Activated T-cell treated with anti-CD3 and anti-CD28 coated beads, Interleukin-2, amount 50 U/mL, for 48 hours (primary cell): ENCODE measurements at places on chromosomes 3 and 15.
A peak's percentile ranks its signal among the peaks of the same experiment; 100 is the strongest.

DNA sequence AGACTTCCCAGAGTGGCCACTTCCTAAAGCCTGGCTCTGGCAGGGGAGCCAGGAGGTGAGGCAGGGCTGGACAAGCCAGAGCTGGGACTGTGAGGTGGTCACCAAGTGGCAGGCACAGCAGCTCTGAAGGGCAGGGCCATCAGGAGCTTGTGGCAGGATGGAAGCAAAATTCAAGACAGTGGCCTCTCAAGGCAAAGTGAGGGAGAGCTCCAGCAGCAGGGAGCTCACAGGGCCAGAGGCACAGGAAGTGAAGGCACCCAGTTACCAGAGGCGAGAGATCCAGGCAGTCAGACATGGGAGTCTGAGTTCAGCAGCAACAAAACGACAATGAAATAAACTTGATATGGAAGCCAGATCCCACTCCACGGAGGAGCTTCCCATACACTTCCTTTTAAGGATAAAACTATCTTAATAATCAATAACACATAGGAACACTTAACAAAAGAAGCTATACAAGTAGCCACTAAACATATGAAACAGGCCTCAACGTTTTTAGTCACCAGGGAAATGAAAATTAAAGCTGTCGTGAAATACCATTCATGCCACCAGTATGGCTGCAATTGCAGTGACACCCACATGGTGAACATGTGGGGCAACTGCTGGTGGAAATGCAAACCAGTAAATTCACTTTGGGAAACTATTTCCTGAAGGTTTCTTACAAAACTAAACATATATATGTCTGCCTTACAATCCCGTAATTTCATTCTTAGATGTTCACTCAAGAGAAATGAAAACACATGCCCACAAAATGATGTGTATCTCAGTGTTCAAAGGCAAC, 35.4 kb upstream of the TMEM158 start:
- DNase-seq = no peak

GRCh38 chr3:127690106-127690505, 17.4 kb downstream of the ABTB1 start:
- no peak for DNase-seq

DNA sequence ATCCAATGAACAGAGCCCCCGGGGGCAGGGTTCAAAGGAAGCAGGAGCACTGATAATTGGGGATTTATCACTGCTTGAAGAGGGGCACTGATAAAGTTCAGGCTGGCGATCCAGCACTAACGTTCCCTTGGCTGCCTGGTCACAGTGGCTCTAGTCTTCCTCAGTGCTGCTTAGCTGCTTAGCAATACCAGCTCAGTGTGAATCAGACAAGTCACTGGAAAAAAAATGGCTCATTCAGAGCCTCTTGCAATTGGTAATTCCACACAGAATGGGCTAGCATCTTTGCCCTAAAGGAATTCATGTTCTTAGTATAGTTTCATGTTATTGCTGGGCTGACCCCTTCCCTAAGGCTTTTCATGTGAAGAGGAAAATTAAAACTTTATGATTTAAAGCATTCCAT, 95.7 kb upstream of the SLC2A2 start:
- DNase-seq = no peak

GRCh38 chr15:49895347-49896223, 223.4 kb downstream of the ATP8B4 start:
- DNase-seq = no peak

DNA sequence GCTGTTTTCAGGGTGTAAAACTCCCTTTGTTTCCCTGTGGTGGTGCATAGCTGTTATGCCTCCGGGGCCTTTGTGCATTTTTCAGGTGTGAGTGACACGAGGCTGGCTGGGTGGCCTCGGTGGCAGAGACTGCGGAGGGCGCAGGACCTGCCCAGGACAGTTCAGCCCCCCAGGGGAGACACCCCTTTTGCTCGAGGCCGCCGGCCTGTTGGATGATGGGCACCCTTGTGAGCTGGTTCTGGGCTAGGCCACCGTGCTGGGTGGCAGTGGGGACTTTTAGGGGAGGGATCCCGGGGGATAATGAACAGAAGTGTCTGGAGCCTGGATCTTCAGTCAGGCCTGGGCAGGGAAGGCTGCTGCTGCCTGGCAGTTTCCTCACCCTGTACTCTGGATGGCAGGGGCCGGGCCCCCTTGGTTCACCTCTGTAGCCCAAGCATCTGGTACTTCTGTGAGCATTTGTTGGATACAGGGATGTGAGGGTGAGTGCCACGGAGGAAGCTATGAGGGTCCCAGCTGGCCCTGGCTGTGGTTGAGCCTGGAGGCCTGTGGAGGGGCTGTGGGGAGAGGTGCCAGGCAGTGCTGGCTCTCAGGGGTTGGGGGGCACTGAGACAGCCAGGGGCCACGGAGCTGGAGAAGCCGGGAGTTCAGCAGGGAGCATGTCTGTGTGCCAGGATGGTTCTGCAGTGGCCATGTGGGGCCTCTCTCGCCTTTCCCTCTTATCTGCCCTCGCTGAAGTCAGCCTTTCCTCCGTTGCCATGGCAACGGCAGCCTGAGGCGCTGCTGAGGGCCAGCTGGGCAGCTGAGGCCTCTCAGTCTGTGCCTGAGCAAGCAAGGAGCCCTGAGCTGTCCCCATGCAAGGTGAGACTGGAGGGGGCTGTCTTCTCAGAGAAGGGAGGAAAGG, 49.0 kb downstream of the KY start:
- DNase-seq = no peak

GRCh38 chr3:129182390-129183185, 1.1 kb downstream of the CNBP start:
- DNase-seq = peak; percentile 35

DNA sequence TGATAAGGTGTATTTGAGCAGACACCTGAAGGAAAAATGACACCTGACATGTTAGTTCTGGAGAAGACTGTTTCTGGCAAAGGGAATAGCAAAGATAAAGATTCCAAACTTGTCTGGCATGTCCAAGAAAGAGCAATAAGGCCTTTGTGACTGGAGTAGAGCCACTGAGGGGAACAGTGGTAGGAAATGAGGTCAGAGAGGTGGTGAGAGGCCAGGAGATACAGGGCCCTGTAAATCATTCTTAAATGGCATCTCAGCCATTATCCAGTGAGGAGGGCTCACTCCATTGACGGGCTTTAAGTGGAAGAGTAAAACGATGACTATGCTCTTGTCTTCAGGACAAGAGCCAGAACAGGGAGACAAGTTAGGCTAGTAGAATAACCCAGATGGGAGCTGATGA, 4.5 kb downstream of the SLC49A4 start:
- DNase-seq = no peak

- peak; percentile 26 for DNase-seq
These were observed 525.8 kb upstream of the PROK2 start for GRCh38 chr3:72310419-72311380.

DNA sequence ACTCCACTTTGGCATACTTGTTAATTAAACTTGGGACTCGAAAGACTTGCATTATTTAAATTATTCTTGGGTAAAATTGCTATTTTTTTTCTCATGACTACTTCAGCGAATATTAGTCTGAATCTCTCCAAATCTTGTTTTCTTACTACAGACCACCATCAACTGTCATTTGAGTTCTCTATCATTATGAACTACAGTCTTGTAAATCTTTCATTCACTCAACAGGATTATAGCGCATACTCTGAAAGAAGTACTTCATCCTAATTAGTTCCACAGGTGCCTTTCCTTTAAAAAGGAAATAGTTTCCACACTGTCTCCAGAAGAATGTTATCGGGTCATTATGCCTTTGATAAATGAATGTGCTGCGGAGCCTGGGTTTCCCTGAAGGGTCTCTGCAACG, 149.5 kb downstream of the NLGN1 start:
- DNase-seq = no peak

DNA sequence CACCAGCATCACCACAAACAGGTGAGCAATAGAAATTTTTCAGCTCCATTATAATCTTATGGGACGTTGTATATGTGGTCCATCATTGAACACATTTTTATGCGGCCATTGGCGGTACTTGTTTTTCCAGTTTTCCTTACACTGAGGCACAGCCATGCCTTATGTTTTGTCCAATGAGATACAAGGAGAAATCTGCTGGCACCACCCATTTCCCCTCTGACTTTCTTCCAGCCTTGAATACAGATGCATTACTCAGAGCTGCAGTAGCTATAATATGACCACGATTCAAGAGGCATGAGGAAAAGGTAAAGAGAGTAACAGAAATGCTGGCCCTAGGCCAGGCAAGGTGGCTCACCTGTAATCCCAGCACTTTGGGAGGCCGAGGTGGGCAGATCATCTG, 9.0 kb upstream of the PIK3R4 start:
- DNase-seq = no peak

DNA sequence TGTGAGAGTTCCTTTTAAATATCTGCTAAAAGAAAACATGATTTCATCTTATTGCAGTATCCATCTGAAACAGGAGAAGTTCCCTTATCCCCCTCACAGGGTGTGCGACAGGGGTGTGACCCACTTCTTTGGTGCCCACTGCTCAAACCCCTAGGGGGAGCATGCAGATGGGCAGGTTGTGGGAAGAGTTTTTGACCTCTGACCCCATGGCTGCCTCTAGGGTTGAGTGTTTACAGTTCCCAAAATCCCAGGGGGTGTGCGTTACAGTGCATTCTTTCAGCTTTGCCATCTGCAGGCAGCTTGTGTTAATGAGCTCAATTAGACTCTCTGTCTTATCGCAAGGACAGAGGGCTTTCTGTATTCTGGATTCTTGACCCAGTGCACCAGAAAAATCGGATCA, 443.2 kb upstream of the FRG2C start:
- DNase-seq = no peak

DNA sequence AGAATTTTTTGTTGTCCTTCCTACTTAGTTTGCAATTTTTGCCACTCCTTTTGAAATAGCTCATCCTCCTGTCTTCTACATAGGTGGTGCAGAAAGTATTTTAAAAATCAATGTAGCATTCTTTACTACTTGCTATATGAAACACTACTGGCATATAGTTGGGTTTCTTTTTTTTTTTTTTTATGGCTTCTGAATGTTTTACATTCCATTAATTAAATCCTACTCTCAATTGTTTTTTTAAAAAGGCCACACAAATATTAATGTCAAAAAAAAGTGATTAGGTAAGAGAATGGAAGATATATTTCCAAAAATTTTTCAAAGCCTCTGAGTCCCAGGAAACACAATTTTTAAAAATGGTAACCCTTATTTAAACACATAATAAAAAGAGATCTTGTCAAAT, 262.6 kb downstream of the MAGI1 start:
- no peak for DNase-seq

GRCh38 chr3:43316783-43317460, 30.6 kb downstream of the SNRK start:
- no peak for DNase-seq

DNA sequence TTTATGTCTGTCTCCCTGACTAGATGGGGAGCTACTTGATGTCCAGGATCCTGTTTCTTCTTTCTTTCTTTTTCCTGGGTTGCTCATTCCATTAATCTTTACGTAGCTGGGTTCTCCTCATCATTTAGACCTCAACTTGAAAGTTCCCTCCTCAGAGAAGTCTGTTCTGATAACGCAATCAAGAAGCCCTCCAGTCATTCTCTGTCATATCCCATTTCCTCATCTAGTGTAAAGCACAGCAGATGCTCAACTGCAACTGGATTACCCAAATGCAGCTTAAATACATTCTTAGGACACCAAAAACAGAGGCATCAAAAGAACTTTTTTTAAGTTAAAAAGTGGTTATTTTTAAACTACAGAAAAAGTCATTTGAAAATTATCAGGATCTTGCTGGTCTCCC, 51.7 kb upstream of the ST3GAL6 start:
- no peak for DNase-seq

DNA sequence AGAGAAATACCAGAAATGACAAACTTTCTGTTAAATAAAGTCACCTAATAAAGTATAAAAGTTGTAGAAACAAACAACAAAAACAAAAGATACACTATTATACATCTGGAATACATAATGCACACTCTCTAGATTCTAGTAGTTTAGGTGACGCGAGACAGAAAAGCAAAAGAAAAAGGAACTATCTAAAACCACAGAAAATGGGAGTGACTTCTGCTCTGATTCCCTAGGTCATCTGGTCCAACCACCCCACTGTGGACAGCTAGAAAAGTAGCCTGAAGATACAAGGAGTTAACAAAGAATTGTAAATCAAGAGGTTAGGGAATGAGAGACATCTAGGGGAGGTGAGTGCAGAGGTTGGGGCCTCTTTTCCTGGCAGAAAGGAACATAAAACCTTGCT, 39.1 kb downstream of the DHX36 start:
- DNase-seq = no peak

DNA sequence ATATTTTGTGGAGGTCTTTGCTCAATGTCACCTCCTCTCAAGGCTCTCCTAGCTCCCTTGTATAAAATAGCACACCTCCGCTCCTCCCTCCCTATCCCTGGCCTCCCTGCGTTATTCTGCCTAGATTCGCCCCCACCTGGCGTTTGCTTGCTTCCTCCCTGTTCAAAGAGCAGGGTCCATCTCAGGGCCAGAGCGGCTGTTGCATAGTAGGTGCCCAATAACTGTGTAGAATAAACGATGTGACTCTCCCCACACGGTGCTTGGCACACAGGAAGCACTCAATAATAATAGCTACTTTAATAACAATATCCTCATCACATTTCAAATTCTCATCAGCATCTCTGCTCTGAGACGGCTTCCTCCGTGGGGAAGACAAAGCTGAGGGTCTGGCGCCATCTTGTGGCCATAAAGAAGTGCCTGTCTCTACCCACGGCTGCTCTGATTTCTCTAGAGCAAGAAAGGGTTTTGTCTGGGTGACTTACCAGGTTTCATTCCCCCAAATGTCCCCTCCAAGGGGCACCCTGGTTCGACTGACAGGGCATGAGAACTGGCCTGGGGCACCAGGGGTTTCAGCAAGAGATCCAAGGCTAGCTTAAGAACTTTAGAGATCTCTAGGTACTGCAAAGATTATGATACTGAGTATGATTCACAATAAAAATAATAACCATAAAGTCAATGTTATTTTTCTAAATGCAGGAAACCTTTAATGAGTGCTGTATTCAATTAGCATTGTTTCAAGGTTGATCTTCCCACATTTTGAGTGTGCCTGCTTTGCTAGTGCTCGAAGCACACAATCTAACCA, 16.1 kb downstream of the CD276 start:
- peak; percentile 80 for DNase-seq
